Tibial artery (tissue), 4 donors: ENCODE measurements at places on chromosomes 2 and 18.

DNA sequence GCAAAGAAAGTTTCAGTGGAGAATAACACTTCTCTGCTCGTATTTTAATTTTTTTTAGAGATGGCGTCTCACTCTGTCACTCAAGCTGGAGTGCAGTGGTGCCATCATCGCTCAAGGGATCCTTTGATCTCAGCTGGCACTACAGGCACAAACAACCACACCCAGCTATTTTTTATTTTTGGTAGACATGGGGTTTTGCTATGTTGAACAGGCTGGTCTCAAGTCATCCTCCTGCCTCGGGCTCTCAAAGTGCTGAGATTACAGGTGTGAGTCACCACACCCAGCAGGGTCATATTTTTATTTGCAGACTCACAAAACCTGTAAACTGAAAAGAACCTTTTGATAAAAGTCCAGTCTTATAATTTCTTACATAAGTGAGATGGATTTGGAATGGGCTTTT is 2.6 kb downstream of the TRAK2 start:
- H3K4me1 ChIP-seq = peaks cover 47% of the 10 kb centered on the region
- no peak overlapping the region for H3K27ac ChIP-seq
- no peaks in the 10 kb centered on the region for H3K36me3 ChIP-seq
- no peak overlapping the region for H3K4me3 ChIP-seq

DNA sequence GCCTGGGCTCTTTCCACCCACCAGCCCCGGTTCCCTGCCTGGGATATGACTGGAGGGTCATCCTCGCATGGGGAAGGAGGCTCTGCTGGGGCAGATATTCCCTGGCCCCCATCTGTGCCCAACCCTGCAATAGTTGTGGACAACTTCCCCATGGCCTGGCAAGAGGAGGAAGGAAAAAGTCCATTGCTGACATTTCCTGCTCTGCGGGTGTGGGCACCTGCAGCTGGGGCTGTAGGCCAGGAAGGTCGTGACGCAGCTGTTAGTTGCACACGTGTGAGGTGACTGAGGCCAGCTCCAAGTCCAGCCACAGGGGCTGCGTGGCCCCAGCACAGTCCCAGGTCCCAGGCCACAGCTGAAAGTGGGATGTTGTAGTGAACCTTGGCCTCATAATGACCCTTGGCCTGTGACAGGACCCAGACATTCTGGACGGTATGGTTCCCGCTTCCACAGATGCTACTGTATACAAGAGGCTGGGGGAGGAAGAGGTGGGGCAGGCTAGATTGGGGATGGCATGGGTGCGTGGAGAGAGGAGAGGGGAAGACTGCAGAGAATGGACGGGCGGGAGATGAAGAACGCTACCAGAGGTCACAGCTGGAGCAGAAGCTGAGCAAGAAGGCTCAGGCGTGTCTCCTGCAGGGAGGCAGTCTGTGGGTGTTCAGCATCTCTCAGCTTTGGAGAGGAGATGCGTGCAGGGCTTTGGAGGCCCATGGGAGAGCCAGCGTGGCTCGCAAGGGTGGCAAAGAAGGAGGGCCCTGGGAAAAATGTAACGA is 22.1 kb downstream of the OTOF start:
- H3K27ac ChIP-seq = no peak overlapping the region
- no peaks in the 10 kb centered on the region for H3K36me3 ChIP-seq
- no peak overlapping the region for H3K4me3 ChIP-seq
- no peaks in the 10 kb centered on the region for H3K27me3 ChIP-seq

DNA sequence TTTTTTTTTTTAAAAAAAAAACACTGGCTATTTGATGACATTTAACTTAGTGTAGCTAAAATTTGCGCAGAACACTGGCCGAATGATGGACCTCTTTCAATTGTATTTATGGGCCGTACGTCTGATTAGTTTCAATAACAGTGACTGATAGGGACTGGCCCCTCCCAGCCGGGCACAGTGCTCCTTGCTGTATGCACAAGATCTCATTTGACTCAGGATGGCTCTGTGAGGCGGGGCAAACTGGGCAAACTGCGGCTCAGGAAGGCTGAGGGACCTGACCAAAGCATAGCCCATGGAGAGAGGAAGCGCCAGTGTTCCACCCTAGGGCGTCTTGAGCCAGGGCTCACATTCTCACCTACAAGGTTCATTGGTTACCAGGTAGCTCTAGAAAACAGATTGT is 21.2 kb downstream of the TRAF3IP1 start:
- H3K27ac ChIP-seq = no peak overlapping the region
- H3K27me3 ChIP-seq = no peaks in the 10 kb centered on the region
- DNase-seq = no peak
- no peak overlapping the region for H3K4me3 ChIP-seq
- H3K4me1 ChIP-seq = no peaks in the 10 kb centered on the region

DNA sequence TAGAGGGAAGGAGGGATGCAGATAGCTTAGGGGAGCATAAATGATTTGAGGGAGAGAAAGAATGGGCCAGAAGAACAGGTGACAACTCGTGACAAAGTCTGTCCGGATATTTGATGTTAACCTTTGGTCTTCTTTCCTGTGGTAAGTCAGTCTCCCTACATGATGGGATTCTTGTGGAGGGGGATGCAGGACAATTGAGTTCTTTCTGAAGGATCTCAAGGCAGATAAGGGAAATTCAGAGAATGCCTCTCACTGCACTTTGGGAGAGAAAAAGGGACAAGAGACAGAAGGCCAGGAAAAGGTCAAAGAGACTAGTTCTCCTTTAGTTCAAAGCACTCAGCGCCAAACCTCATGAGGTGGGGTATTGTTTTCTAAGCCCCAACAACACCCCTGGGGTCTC is 34.2 kb downstream of the FBXO36 start:
- no peaks in the 10 kb centered on the region for H3K27me3 ChIP-seq
- no peak overlapping the region for H3K4me3 ChIP-seq
- no peaks in the 10 kb centered on the region for H3K36me3 ChIP-seq
- DNase-seq = no peak
- no peak overlapping the region for H3K27ac ChIP-seq

- no peak overlapping the region for H3K4me3 ChIP-seq
- H3K4me1 ChIP-seq = no peaks in the 10 kb centered on the region
- DNase-seq = no peak
- H3K36me3 ChIP-seq = no peaks in the 10 kb centered on the region
Measured at GRCh38 chr2:228771315-228771714, 499.8 kb downstream of the PID1 start.

- no peak overlapping the region for H3K4me3 ChIP-seq
- DNase-seq = no peak
- H3K4me1 ChIP-seq = no peaks in the 10 kb centered on the region
- no peak overlapping the region for H3K27ac ChIP-seq
- H3K36me3 ChIP-seq = no peaks in the 10 kb centered on the region
Measured at GRCh38 chr2:195468771-195469170, 188.3 kb upstream of the SLC39A10 start.

DNA sequence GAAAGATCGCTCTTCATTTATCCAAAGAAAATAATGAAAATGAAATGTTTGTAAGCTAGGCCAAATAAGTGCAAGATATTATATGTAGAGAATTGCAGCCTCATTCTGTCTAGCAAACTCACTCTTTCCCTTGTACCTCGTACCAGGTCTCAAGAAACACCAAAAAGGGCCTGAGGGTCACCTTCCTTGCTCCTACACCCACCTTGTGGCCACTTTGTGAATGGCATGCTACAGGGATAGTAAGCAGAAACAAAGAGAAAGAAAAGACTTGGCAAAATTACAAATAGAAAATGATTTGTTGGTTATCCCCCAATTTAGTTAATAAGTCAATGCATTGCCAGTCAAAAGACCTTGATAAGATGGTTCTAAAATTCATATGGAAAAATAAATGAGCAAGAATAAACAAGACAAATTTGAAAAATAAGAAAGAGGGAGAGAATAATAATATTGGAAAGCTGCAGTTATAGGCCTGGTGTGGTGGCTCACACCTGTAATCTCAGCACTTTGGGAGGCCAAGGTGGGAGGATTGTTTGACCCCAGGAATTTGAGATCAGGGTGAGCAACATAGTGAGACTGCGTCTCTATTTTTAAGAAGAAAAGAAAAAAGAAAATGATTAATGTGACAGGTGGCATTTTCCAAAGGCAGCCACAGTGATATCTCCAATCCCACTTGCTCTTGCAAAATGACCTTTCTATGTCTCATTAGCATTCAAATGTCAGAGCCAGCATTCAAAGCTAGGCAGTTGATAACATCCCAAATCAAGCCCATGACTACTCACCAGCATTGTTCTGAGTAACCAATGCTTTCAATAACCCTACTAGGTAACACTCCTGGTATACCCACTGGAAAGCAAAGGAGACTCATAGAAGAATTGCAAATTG is 38.8 kb upstream of the BMP10 start:
- no peaks in the 10 kb centered on the region for H3K4me1 ChIP-seq
- no peaks in the 10 kb centered on the region for H3K36me3 ChIP-seq
- peak; percentile 78 for DNase-seq
- no peak overlapping the region for H3K27ac ChIP-seq
- H3K27me3 ChIP-seq = no peaks in the 10 kb centered on the region

DNA sequence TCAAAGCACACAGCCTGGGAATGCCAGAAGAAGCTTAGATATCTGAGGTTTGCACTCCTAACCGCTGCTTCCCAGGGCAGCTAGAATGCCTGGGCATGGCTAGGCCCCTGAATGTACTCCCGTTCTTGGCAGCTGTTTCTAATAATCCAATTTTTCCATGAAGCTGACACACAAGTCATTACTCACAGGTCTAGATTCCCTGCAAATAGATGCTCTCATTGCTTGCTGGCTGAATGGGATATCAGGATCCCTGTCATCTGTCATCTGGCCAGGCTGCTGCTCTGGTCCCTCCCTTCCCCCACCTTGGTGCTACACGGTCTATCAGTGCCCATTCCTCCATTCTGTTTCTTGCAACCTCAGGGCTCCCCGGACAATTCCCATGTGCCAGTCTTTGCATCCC is 40.7 kb upstream of the TEX51 start:
- no peak overlapping the region for H3K27ac ChIP-seq
- no peaks in the 10 kb centered on the region for H3K36me3 ChIP-seq
- no peaks in the 10 kb centered on the region for H3K4me1 ChIP-seq
- no peak overlapping the region for H3K4me3 ChIP-seq

DNA sequence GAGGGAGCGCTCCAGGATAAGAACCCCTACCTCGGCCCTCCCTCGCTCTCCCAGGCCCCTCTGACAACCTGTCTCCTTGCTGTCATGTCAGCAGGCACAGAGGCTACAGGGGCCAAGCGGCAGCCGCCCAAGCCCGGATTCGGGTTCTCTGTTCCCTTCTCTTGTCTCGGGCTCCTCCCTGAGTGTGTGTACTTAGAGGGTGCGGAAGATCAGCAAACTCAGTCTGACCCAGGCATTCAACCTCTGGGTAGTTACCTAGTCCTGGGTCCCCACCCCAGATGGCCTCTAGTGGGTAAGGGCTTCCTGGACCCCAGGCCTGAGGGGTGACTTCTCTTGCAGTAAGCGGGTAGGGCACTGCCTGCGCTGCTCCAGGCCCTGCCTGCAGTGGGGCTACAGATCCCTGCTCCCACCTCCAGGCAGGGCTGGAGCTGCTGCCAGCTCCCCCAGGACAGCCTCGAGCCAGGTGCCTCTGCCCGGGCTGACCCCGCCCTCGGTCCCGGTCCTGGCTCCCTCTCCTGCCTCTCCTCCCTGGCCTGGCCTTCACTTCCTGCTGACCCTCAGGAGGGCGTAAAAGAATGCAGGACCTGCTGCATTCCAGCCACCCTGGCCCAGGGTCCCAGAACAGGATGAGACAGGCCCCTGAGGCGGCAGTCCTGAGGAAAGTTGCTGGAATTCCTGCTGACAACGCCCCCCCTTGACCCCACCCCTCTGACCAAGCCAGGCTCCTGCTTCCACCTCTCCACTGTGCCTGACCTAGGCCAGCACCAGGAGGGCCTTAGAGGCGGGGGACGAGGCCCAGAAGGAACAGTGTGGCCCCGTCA is 22.0 kb downstream of the GPC1 start:
- H3K4me3 ChIP-seq = no peak overlapping the region
- H3K36me3 ChIP-seq = no peaks in the 10 kb centered on the region
- no peak overlapping the region for H3K27ac ChIP-seq
- no peak for DNase-seq
- no peaks in the 10 kb centered on the region for H3K27me3 ChIP-seq
- H3K4me1 ChIP-seq = peaks cover 27% of the 10 kb centered on the region

GRCh38 chr18:74530584-74530862 is 3.8 kb upstream of the CNDP1 start:
- H3K36me3 ChIP-seq = no peaks in the 10 kb centered on the region
- H3K27ac ChIP-seq = no peak overlapping the region
- H3K4me1 ChIP-seq = no peaks in the 10 kb centered on the region
- no peak overlapping the region for H3K4me3 ChIP-seq

DNA sequence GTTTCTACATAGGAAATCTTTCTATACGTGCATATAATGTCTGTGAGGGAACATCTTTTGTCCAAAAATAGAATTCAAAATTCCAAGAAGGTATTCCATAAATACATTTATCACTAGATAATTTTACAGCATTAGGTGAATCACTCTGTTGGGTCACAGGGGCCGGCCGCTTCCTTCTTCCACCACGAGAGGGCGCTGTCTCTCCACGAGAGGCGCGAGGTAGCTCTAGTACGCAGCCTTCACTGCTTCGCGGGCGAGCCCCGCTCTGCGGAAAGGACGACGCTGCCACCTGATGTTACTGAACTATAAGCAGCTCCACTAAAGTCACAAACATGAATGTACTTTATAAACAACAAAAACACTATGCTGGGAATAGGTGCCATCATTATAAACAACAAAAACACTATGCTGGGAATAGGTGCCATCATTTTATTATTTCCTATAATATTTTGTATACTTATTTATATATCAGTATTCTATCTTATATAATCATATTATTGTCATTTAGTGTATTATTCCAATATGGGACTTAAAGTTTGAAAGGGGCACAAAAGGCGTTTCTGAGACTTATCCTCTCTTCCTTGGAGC is 69.4 kb upstream of the REV1 start:
- no peak overlapping the region for H3K27ac ChIP-seq
- peak; percentile 88 for DNase-seq
- H3K27me3 ChIP-seq = no peaks in the 10 kb centered on the region

DNA sequence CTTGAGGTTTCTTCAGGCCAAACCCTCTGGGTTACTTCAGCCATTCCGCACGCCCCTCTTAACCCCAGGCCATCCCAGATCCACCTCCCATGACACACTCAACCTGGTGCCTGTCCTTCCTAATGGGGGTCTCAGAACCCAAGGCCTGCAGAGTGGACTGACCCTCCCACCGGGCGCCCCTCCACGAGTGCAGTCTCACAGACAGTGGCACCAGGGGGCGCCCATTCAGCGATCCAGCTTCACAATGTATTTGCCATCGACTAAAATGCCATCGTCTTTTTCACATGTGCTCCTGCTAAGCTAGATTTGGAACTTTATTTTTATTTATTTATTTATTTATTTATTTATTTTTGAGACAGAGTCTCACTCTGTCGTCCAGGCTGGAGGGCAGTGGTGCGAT is 38.5 kb downstream of the INPP5D start:
- H3K27me3 ChIP-seq = no peaks in the 10 kb centered on the region
- H3K27ac ChIP-seq = no peak overlapping the region
- H3K36me3 ChIP-seq = no peaks in the 10 kb centered on the region

DNA sequence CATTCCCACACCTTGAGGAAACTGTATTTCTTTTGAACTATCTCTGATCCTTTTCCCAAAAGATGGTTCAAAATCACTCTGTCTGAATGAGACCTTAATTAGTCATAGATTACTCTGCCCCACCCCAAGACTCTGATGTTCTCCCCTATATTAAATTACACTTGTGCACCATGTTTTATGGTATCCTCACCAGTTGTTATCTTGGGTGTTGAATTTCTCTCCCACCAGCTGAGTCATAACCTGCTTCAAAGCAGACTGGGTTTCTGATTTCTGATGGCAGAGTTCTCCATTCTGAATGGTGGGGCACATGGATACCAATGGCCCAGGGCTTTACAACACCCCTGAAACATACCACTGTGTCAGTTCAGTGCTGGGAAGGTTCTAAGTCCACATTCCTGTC is 15.0 kb downstream of the CDH20 start:
- no peak overlapping the region for H3K27ac ChIP-seq
- no peak overlapping the region for H3K4me3 ChIP-seq
- peaks cover 3% of the 10 kb centered on the region for H3K27me3 ChIP-seq
- no peak for DNase-seq
- H3K36me3 ChIP-seq = no peaks in the 10 kb centered on the region
- H3K4me1 ChIP-seq = no peaks in the 10 kb centered on the region
